ENCODE measurements at places on chromosomes 5 and 9.
A peak's percentile ranks its signal among the peaks of the same experiment; 100 is the strongest.

DNA sequence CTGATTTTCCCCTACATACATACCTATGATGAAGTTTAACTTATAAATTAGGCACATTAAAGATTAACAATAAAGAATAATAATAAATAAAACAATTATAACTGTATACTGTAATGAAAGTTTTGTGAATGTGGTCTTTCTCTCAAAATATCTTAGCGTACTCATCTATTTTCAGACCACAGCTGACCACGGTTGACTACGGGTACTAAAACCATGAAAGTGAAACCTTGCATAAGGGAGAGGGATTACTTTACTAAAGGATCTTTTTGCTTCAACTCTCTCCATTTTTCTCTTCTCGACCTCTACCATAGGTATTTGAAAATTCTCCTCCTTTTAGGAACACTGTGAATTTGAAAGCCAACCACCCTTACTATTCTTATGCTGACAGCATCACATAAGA, 475.5 kb downstream of the CETN3 start:
- DNase-seq: no peak

DNA sequence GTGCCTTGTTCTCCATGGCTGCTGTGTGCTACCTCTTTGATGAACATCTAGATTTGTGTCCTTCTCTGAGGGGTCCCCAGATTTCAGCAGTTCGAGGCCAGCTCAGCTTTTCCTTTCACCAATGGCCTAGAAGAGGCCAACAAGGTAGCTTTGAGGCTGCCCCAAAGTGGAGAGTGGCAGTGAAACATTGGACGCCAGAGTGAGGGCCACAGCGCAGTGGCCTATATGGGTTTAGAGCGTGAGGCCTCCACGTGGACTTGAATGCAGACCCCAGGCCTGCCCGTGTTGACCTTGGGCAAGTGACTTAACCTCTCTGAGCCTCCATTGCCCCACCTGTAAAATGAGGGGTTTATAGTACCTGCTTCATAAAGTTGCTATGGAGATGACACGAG, 11.8 kb downstream of the MYOZ3 start:
- no peak for DNase-seq

DNA sequence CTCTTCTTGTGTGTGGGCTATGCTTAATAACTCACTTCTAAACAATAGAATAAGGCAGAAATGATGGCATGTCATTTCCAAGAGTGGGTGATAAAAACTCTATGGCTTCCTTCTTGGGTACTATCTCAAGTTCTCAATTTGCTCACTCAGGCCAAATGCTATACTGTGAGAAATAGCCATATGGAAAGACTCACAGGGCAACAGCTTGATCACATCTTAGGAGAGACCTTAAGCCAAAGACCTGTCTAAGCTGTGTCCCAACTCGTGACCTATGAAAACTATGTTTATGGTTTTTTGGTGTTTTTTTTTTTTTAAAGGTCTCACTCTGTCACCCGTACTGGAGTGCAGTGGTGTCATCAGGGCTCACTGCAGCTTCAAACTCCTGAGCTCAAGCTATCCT, 2.1 kb upstream of the UIMC1 start:
- no peak for DNase-seq

DNA sequence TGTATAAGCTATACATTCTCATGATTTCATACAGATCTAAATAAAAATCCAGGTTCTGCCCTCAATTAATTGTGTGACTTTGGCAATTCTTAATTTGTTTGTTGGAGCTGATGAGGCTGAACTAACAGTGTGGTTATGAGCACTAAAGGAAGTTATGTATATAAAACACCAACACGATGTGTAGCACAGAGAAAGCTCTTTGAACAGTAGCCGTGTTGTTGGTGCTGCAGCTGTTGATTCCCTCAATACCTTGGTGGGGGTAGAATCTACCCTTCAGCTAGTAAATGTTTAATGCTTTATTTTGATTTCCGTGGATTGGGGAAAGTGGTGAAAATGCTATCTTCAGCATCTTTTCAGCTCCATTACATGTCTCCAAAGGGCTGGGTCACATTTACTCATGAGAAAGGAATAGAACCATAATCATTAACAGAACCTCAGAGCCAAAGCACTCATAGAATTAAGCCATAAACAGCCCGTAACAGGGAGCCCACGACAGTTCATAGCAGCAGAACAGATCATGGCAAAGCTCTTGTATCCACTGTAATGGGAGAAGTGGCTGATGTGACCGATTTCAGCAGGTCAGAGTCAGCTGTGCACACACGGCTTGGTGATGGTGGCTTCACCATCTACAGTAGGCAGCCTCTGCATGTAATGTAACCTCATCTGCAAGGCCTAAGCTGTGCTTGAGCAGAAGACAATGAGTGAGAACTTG, 332.7 kb downstream of the DIRAS2 start:
- no peak for DNase-seq

DNA sequence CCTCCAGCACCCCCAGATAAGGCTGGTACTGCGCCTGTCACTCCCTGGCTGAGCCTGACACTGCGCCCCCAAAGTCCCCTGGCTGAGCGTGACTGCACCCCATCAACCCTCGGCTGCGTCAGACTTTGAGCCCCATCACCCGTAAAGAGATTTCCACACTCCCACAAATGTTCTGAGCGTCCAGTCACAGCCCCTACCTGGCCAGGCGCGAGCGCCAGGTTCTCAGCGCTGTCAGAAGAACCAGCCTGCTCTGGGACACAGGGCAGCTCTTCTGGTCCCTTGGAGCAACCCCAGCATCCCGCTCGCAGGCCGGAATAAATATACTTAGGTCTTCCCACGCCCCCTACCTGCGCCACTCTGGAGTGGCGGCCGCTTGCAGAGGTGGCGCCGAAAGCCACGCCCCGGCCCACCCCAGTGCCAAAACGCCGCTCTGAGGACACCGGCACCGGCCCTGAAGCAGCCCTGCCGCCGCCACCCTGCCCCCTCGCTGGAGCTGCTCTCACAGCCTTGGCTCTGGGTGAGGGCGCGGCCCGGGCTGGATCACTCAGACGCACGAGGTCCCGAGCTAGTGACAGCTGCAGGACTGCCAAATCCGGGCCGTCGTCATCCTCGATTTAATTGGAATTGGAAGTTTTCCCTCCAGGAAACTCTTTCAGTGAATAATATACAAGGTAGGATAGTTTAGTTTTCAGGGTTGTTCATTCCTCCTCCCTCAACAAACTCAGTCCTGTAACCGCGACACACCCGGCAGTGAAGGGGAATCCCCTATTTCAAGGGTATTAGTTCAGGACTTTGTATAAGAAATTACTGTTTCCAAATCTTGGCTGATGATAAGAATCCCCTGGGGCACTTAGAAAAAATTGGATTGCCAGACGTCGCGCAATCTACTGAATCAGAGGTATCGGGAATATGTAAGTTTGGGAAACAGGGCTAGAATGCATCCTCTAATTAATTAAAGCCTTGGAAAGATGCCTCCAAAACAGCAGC, 1.2 kb upstream of the CEMIP2 start:
- DNase-seq: peak; percentile 57

DNA sequence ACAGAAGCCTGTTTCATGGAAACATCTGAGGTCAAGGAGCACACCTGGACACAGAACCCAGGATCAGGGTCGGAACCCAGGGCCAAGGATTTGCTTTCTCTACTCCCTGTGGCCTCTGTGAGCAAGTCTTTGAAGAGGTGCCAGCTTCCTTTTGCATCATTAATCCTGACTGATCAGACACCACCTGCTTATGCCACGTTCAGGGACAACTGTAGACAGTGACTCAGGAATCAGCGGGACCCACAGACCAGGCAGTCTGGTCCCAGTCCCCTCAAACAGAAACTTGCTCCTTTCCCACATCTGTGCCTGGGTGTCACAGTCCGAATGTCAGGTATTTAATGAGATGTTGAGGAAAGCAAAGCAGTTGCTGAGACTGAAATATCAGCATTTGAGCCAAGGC, 154.8 kb downstream of the SGCD start:
- DNase-seq: no peak

GRCh38 chr5:2451100-2451499, 300.4 kb downstream of the IRX2 start:
- no peak for DNase-seq

- DNase-seq: no peak
Observed at GRCh38 chr9:7509576-7510145, 289.9 kb downstream of the DMAC1 start.

DNA sequence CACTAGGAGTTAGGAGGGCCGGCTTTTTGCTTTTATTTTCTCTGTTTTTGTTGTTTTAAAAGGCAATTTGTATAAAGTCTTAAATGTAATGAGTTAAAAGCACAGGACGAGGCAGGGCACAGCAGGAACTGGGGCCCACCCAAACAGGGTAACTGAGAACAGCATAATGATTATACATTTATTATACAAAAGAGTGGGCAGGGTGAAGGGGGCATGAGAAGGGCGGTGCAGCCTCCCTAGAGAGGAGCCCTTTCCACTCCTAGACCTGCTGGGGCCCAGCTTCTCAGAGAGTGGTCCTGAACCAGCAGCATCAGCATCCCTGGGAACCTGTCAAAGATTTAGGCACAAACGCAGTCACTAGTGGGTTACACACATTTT, 438.0 kb downstream of the AGTPBP1 start:
- DNase-seq: no peak

DNA sequence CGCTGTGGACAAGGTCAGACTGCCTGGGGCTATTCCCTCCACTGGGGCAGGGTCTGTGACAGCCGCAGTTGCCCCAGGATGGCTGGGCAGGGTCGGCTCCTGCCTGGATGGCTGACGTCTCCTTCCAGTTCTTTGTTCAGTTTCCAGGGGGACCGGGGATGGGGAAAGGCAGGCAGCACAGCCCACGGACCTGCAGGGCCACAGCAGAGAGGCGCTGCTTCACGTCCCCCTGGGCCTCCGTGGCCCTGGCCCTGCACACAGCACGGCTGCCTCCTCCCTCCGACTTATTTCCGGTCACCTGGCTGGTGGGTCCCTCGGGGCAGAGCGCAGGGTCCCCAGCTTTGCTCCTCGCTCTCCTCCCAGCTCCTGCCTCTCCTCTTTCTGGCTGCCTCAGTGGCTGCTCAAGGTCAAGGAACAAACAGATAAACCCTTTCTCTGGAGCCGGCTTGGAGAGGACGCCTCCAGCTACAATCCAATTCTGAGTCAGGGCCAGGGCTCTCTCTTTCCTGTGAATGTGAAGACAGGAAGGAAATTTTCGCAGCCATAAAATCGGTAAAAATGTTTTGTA, 169.7 kb downstream of the C9orf50 start:
- no peak for DNase-seq
